ENCODE measurements at places on chromosomes 2 and 18.

GRCh38 chr2:69560147-69560482 lies 83.4 kb downstream of the AAK1 start:
- no peak for DNase-seq

GRCh38 chr2:188369365-188369764 lies 77.7 kb downstream of the GULP1 start:
- DNase-seq: no peak

- DNase-seq: peak; percentile 22
These were observed 73.7 kb upstream of the RMDN2 start for GRCh38 chr2:37851428-37851827.

DNA sequence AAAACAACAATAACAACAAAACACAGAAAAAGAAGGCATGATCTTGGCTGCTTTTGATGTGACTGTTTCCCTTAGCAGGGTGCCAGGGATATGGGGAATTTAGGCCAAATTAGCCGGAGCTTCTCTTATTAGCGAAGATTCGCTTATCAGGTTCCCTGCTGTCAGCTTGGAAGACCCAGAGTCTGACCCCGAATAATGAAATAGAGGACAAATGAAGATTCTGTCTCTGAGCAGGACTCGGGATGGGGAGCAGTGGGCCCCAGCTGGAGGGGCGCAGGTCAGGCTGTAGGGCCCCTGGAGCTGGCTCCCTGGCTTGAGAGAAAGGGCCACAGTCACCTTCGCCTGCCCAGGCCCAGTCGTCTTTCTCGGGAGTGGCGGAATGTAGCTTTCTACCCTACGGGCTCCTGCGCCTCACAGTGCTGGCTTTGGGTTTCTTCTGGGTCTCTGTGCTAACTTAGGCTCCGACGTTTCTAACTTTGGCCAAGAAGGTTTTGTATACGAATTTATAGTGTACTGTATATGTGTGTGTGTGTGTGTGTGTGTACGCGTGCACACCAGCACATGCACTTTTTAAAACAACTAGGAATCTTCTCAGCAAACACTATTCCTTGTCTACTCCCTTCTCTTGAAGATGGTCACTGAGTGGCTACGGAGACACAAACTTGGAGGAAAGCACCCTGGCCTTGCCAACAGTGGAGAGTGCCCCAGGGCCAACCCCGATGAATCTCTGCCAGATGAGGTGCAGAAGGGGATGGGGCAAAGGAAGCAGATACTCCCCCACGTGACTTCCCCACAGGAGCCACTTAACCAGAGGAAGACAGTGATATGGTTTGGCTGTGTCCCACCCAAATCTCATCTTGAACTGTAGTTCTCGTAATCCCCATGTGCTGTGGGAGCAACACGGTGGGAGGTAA lies 195.6 kb upstream of the COPS8 start:
- no peak for DNase-seq

DNA sequence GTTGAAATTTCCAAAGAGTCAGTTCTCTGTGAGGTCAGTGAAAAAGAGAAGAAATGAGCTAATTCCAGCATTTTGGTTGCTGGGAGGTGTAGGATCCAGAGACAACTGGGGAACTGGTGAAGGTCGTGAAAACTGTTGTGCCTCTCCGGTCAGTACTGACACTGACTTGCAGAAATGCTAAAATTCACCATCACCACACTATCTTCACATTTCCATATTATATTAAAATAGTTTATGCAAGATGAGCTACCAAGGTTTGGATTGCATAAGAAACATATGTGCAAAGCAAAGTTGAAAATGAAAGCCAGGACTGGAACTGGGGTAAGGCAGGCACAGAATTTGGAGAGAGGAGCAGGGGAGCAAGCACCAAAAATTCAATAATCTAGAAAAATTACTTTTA lies 21.8 kb downstream of the RIT2 start:
- DNase-seq: no peak

DNA sequence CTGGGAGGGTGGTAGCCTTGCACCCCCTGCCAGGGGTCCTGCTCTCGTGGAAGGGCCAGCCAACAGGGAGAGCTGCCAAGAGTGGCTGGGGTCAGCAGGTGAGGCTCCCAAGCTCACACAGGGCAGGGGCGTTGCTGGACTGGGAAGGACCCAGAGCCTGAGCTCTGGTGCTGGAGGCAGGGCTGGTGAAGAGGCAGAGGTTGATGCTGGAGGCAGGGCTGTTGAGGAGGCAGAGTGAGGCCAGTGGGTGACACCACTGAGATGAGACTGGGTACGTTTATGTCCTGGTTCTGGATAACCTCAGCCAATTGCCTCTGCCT lies 7.0 kb downstream of the ADRA2B start:
- no peak for DNase-seq

All from vagina (tissue), 2 donors.